Hematopoietic multipotent progenitor cell treated with erythropoietin and hydrocortisone succinate and interleukin-3 and kit ligand, for 15 days (in vitro differentiated cells): ENCODE measurements at places on chromosomes 12 and 14.

GRCh38 chr14:93121030-93121834 is 5.5 kb upstream of the ITPK1 start:
- DNase-seq = no peak

GRCh38 chr12:27333403-27334009 is 870 bp downstream of the BMAL2 start:
- no peak for DNase-seq

- no peak for DNase-seq
Measured at GRCh38 chr12:79162948-79163347, 298.4 kb downstream of the SYT1 start.

- no peak for DNase-seq
Measured at GRCh38 chr12:76041406-76041805, 9.8 kb upstream of the PHLDA1 start.

- no peak for DNase-seq
Measured at GRCh38 chr14:52060080-52060479, 8.8 kb downstream of the NID2 start.

DNA sequence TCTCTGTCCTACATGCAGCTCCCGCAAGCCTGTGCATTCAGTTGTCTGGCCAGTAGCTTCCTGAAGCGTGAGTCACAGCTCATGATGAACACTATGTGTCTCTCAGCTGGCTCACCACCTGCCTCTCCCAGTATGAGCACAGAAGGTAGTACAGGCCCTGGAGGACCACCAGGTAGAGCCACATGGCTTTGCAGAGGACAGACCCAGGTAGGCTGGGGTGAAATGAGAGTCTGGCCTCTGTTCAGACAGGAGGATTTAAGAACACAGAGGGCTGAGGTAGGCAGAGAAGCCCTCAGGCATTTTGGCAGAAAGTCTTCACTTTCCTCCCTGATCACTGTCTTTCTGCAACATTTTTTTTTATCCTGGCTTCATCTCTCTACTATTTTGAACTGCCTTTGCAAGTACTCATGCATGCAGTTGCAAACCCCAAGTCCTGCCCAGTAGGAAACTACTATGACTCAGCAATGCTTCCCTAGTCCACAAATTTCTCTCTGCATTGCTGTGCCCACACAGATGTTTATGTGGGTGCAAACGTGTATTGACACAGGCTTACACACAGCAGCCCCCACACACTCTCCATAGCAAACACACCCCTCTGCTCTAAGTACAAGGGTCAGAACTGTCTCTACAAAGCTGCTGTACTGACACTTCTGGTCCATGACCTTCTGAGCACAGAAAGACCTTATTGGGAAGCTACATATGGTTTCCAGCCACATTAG is 7.2 kb upstream of the SDR9C7 start:
- DNase-seq = peak; percentile 19

DNA sequence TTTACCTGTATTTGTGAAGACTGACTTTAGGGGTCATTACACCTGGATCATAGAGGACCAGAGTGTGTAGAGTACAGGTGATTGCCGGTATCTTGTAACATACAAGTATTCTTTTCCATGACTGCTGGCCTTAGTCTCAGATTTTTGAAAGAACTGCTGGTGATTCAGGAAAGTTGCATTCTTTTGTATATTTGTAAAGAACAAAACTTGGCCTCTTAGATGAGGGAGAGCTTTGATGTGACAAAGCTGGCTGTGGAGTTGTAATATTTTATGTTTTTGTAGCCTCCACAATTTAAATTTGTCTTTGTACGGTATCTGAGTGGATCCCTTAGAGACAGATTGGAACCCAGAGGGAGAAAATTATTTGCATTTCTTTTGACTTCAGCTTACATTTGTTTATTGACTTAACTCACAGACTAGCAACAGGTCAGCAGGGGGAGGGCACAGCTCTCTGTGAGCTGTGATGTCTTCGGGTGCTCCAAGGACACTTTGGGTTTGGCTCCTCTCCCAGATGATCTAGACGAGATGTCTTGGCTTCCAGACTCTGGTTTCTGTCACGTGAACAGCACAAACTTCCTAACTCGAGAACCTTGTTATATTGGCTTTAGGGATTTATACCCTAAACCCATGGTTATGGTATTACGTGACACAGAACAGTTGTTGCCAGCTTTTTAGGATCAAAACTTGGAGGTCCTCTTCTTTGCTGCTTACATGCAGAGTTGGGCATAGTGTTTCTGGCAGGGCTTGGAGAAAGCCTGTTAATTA is 65.9 kb downstream of the DAAM1 start:
- peak; percentile 11 for DNase-seq

DNA sequence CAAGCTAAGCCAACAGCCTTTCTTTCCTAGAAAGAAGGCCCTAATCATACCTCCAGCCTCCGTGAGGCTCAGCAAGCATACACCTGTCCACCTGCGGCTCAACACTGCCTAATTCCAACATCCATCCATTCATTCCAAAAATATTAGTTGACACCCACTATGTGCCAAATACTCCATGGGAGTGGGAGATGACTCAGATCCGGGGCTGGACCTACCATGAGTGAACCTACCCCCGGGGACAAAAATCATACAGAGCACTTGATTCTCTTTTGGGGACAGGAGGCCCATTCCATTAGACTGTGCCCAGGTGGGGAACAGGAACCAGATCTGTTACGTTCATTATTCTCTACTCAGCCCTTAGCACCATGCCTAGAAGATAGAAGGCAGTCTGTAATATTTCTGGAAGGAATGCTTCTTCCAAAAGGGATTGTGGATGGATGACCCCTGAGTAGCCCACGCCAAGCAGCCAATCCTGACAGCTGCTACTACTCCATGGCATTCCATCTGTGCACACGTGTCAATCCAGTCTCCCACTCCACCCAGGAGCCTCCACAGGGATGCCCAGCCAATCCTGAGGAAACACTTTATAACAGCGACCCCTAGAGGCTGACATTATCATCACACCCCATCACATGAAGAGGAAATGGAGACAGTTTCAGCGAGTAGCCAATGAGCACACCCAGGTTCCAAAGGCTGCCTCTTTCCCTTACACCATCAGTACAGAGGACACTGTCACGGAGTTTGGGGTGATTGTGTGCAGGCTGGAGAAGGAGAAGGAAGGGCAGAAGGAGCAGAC is 170.7 kb downstream of the ESRRB start:
- DNase-seq = peak; percentile 37

- peak; percentile 76 for DNase-seq
Measured at GRCh38 chr14:67704484-67705089, 2.9 kb downstream of the RDH12 start.

DNA sequence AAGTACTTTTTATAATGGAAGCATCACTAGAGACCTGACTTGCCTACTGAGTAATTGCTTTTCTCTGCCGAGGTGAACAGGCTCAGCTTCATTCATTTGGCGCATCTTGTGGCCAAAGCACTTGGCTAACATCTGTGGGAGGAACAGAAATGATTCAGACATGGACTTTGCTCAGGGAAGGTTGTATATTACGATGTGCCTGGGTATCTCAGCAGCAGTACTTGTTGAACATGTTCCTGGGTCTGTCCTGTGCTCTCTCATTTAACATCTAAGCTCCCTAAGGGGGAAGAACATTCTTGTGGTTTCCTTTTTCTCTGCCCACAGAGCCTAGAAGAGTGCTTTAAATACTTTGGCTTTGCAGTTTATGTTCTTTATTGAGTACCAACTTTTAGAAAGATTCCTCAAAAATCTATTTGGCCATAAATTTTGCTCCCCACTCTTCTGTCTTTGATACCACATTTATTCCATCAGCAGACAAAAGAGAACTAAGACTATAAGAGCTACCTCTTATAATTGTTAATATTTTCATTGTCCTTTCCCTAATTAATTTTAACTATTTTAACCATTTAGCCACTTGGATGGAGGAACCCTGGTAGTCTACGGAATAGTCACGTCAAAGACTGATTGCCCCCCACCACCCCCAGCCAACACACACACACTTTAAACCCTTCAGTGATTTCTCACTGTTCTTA is 101.2 kb upstream of the EGLN3 start:
- DNase-seq = no peak

- DNase-seq = peak; percentile 12
Measured at GRCh38 chr14:21382095-21382494, 1.7 kb downstream of the SUPT16H start.

DNA sequence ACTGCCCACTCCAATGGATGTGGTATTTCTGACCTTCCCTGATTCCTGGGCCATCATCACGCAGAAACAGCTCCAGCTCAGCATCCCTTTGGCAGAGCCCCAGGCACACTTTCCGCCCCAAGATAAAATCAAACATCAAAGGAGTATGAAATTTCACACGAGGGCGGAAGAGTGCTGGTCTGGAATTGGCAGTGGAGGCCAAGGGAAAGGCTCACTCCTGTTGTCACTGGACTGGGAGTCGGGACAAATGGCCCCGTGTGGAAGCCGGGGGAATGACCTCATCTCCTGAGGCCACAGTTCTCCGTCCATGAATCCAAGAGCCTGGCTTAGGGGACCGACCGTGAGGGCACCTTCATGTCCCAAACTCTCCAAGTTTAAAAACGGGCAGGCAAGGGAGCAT is 40.9 kb downstream of the FZD10 start:
- no peak for DNase-seq

- DNase-seq = peak; percentile 84
Measured at GRCh38 chr12:62602255-62603060, 135.8 kb downstream of the MON2 start.

- DNase-seq = no peak
Measured at GRCh38 chr12:14984036-14984435, 11.2 kb downstream of the PDE6H start.

DNA sequence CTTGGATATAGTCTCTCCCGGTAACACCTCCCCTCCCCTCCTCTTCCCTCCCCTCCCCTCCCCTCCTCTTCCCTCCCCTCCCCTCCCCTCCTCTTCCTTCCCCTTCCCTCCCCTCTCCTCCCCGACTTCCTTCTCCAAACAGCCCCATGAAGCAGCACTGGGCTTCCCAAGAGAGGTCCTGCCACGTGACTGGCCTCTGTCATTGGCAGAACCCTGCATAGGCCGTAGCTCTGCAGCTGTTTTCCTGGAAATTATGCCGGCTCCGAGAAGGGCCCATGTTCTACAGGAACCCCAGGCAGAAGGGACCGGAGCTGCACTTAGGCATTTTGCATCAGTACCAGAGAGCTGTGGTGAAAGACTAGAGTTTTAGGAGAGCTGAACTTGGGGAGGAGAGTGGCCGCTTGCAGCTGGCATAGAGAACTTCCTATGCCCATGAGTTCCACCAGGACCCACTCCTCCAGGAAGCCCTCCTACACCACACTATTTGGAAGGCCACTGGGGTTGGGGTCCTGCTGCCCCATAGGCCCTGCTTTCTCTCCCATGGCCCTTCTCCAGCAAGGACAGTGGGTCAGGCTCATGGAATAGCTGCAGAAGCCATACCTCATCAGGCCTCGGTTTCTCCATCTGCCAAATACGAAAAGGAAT is 5.1 kb upstream of the TNFAIP2 start:
- DNase-seq = no peak

- no peak for DNase-seq
Measured at GRCh38 chr12:54338698-54339296, 13.9 kb downstream of the COPZ1 start.

GRCh38 chr14:61025251-61026223 is 44.5 kb downstream of the SLC38A6 start:
- DNase-seq = peak; percentile 70

- DNase-seq = no peak
Measured at GRCh38 chr14:42719391-42719790, 1112.7 kb downstream of the LRFN5 start.

- no peak for DNase-seq
Measured at GRCh38 chr14:104238424-104239184, 100.2 kb downstream of the KIF26A start.

DNA sequence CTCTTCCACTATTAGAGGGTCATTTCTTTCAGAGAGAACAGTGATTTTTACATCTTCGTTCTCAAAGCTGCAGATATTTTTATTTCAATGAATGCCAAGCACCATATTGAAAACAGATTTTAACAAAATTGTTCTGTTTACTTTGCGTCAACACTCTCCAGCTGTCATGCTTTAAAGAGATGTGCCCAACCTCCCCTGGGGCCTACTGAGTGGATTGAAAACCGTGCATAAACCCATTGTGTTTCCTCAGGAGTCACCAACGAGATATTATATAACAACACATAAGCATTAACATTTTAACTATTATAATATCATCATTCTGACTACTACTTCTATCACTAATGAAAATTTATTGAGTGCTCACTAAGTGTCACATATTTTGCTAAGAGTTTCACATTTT is 81.6 kb downstream of the MYF5 start:
- no peak for DNase-seq

DNA sequence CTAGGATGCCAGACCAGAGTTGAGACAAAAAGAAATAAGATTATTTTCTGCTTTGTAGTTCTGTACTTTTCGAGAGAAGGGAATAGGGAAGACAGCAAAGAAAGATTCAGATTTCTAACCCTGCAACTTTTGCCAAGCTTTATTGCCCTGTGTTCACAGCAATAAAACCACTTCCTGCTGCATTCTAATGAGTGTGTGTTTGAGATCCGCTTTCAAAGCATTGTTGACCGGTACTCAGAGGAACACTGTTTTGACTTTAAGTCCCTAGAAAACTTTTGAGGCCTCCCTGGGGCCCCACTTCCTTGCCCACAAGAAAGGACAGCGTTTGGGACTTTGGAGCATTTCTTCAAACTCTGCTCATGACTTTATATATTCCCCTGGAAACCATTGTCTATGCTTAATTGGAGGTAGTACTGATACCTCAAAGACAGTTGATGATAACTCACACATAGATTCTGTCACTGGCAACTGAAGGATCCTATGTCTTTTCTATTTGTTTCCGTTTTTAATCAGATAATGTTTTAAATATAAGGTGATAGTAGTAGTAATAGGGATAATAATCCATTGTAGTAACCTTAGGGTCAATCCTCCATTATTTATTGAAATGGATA is 1.3 kb downstream of the RNASE6 start:
- no peak for DNase-seq

DNA sequence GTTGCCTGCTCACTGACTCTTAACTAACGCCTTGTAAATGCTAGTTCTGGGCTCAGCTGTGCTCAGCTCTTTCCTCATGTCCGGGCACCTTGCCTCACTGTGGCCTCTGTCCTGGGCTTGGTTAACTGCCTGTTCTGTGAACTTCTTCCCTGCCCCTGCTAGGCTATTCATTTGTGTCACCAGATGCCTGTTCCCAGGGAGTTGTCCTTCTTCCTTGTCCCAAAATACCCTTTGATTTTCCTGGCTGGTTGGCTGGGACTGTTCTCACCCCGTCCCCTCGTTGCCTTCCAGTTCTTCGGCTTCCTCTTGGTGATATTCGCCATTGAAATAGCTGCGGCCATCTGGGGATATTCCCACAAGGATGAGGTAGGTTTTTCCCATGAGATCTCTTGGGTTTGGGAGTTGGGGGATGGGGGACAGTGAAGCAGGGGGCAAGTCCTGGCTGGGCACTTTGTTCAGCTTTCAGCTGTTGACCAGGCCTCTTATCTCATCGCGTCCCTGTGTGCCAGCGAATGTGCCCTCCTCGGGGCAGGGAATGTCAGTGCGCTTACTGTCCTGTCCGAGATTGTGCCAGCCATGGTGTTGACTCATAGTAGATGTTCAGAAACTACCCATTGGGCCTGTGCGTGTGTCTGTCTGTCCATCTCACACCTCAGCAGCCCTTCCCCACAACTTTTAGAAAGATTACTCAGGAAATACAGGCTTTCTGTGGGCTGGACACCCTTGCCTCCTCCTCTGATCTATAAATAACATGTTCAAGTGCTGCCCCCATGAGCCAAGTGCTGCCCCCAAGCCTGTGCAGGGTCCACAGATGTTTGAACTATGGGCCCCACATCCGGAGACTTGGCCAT is 33.1 kb downstream of the CD9 start:
- no peak for DNase-seq
